ENCODE measurements at places on chromosomes 12 and 14. TPM values are rescaled to one million over a fixed set of nuclear protein-coding genes. Genes with fewer than 3 reads are reported as not detected.

Gene PLBD2
- polyA plus RNA-seq, result 26.5 TPM

Gene TMEM117
- 1.2 TPM for polyA plus RNA-seq

Gene CRACR2A
- 4.1 TPM for polyA plus RNA-seq

Gene KRT73
- not detected for polyA plus RNA-seq

Gene SDS
- 8.4 TPM for polyA plus RNA-seq

Gene DPY19L2
- polyA plus RNA-seq, result 4.9 TPM

Gene PAX9
- polyA plus RNA-seq, result 1.2 TPM

Gene SLC25A21
- polyA plus RNA-seq, result 0.26 TPM

Gene ASPG
- polyA plus RNA-seq, result 1.8 TPM

Data from lung (tissue), 17 donors.